ENCODE measurements at places on chromosomes 3 and 15.
A peak's percentile ranks its signal among the peaks of the same experiment; 100 is the strongest.

GRCh38 chr3:64925575-64925974 is 237.8 kb upstream of the ADAMTS9 start:
- no peak for DNase-seq

DNA sequence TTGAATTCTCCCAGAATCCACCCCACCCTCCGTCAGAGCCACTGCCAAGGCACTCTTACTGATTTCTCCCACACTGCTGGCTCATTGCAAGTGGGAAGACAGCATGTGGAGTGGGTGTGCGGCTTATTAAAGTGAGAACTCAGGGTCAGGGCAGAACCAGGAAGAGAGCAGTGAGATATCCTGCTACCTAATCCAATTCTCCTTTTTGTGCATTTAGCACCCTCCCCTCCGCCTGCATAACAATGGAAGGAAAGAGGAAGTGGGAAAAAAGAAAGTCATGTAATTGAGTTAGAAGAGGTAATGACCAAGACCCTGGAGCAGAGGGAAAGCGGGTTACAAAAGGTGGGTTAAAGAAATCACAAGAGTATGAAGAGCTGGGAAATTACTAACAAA is 27.8 kb upstream of the PIK3CB start:
- DNase-seq: peak; percentile 84

DNA sequence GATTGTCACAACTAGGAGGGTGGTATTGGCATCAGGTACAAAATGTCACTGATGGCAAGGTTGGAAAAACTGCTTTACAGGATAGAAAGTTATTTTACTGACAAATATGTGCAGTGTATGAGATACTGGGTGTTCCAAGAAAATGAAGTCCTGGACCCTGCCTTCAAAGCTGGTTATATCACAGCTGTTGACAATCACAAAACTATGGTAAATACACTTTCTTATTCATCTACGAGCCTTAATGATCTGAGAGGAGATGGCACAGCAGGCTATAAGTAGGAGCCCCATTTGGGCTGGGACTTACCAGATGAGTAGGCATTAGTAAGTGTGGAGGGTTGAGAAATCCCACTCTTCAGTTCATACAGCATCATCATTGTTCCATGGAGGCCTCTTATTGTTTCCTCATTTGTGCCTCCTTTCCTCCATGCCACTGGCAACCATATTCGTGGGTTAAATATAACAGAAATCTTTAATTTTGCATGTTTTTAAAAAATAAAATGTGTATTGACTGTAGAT is 66.9 kb downstream of the CMTM8 start:
- DNase-seq: no peak

- no peak for DNase-seq
Observed at GRCh38 chr3:32782407-32782806, 35.4 kb upstream of the TRIM71 start.

DNA sequence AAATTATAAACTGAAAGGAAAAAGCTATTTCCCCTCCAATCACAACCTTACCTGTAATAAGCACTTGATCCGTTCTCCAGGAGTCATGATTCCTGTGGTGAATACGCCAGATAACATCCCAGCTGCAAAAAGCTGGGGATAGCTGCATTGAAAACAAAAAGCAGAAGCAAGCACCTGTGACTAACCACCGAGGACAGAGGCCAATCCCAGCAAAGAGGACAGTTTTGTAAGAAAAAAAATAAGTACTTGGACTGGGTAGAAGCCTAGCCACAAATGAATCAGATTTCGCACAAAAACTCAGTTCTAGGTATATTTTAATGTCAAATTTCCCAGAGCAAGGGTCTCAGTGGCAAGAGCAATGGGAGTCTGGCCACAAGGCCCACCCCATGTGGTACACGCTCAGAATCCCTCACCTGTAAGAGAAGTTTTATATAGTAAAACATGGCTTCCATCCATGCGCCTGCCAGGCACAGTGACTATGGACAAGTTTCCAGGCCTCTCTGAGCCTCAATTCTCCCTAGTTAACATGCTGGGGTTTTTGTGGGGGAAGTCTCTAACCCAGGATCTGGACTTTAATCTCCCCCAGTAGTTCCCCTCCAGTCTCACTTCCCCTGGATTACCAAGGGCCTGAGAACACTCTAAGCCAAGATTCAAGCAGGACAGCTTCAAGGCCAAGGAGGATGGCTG is 19.2 kb downstream of the SLC25A20 start:
- peak; percentile 32 for DNase-seq

GRCh38 chr3:179186426-179186825 is 38.3 kb downstream of the PIK3CA start:
- no peak for DNase-seq

GRCh38 chr3:26840272-26840870 is 217.8 kb downstream of the LRRC3B start:
- no peak for DNase-seq

GRCh38 chr15:72599855-72600464 is 54.5 kb upstream of the GOLGA6B start:
- DNase-seq: peak; percentile 60

DNA sequence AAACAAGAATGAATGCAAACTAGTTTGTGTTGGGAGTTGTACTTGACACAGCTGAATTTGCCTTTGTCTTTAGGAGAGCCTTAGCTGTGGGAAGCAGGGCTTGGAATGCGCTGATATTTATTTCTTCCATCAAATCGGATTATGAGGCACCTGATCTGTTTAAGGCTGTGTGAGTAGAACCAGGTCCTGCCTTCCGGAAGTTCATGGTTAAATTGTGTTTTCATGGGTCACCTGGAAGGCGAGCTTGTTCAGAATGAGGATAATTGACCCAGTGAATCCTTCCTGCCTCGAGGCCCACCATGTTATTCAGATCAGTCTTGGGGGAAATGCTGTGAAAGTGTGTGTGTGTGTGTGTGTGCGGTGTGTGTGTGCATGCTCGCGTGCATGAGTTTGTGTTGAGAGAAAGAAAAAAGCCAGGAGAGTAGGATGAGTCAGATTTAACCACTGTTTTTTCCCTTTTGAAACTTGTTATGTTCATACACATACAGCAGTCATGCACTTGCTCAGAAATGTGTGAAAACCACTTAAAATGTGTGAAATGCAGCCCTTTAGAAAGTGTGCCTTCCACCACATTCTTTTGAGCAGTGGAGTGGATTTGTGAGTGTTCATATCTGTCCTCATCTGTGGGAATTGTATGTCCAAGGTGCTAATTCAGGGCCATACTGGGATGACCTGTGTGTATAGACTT is 36.7 kb downstream of the SMAD3 start:
- no peak for DNase-seq

DNA sequence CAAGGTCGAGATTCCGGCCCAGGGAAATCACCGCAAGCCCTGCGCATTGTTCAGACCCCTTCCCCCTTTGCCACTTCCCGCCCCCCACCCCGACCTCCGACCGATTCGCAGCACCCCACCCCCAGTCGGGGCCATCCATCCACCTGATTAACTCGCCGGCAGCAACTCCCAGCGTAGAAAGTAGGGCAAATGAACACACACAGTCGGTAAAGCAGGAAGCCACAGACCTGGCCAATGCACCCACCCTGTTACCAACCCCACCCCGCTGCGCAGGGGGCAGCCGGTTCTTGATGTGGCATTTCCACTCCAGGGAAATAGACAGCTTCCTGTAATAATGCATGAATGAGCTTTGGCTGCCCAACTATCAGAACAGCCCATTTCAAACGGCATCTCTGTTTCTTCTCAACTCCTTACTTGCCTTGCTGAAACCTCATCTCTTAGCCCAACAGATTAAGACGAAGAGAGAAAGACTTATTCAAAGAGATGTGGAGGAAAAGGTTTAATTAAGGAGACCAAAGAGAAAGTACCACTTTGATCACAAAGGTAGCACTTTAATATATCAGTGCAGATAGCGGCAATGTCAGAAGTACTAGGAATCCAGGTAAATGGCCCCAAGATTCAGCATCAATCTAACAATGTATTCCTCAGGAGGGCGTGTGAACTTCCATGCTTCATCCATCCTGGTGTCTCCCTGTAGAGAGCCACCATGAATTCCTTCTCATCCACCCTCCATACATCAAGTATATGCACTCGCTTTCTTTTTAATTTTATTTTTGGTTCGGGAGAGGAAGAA is 1.9 kb downstream of the TNIK start:
- DNase-seq: peak; percentile 19

GRCh38 chr3:161737171-161737570 is 240.6 kb downstream of the OTOL1 start:
- no peak for DNase-seq

DNA sequence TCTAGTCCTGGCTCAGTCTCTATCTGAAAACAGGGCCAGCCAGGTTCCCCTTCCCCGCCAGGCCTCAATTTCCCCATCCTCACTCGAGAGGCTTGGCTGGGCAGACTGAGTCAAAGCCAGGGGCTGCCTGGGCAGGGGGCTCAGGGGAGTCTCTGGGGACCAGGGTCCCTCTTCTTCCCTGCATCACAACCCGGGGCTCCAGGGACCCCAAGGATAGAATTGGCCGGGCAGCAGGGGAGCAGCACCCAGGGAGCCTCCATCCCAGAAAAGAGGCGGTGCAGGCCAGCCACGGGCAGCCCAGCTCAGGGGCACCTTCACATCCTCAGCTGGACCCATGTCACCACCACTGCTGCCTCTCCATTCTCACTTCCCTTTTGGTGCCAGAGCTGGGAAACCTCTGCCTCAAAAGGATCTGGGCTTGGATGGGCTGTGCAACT is 13.3 kb upstream of the PLXND1 start:
- peak; percentile 81 for DNase-seq

All from suppressor macrophage (primary cell).